ENCODE measurements at places on chromosomes 11 and 22.

DNA sequence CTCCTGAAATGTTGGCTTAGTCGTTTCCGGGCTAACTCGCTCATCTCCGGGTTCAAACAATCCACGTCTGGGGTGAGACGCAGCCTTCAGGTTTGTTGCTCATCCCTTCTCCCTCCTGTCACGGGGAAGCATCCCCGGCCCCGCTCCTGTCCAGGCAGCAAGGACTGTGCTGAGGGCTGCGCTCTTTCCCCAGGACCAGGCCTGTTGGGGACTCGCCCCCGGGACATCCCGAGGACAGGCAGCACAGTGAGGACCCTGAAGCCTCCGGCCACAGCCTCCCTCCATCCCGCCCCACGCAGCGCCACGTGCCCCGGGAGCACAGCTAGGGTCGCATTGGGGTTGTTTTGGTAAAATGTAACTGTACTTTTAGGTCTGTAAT is 252.0 kb downstream of the BRD1 start:
- no peak for DNase-seq

- no peak for DNase-seq
Observed at GRCh38 chr22:19232623-19233022, 54.1 kb upstream of the SLC25A1 start.

DNA sequence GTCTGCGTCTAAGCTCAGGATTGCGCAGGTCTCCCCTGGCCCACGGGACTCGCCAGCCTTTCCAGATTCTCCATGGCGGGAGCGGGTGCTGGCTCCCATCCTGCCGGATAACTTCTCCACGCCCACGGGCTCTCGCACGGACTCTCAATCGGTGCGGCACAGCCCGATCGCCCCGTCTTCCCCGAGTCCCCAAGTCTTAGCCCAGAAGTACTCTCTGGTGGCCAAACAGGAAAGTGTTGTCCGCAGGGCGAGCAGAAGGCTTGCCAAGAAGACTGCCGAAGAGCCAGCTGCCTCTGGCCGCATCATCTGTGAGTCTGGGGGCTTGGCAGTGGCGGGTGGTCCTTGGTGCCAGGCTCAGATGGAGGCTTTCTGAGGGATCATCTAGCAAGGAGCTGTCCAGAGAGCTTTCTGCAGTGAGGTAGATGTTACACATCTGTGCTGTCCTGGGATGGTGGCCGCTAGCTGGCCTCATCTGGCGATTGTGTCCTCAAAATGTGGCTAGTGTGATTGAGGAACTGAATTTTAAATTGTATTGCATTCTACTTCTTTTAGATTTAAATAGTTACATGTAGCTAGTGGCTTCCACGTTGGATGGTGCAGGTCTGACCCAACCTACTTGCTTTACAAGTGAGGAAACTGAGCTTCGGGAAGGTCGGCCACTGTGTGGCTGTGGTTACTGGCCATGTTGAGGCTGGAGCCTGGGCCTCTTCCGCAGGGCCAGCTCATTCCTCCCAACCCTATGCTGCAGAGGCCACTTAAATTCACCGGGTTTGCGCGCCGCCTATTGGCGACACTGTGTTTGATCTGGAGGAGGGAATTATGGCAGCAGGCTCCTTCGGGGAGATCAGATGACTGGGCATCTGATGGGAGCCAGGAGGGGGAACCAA is 6.7 kb downstream of the INCENP start:
- DNase-seq, result no peak

DNA sequence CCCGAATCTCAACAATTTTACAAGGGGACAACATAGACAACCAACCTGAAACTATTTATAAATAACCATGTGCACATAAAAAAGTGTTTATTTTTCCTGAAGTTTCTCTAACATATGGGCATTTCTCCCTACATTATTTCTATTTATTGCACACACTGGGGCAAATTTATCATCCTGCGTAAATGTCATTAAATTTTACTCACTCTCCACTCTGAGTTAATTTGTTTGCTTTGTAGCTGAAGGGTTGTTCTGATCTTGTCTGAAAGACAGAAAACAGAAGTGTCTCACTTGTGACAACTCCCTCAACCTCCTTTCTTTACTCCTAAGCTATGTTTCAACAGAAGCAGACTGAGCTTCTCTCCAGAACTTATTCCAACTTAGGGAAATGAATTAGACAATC is 194.2 kb downstream of the HIPK3 start:
- DNase-seq, result no peak

DNA sequence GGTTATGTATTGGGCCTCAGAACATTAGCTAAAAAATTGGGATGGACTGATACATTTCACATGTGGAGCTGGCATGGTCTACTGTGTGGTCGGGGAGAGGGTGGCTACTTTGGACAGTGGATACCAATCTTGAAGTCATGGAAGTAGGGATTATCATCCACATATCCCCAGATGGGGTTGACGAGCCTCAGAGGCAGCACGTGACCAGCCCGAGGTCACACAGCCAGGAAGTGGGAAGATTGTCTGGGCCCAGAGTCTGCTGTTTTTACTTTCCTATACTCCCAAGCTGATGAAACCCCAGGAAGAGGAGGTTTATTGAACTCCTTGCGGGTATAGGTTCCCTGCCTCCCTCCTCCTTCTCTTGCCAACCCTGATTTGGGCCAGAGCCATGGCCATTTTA is 92.9 kb downstream of the FBXO7 start:
- no peak for DNase-seq

GRCh38 chr11:36110668-36111410 is 167.0 kb downstream of the LDLRAD3 start:
- DNase-seq, result no peak

- no peak for DNase-seq
Observed at GRCh38 chr11:35803115-35803514, 140.5 kb downstream of the TRIM44 start.

DNA sequence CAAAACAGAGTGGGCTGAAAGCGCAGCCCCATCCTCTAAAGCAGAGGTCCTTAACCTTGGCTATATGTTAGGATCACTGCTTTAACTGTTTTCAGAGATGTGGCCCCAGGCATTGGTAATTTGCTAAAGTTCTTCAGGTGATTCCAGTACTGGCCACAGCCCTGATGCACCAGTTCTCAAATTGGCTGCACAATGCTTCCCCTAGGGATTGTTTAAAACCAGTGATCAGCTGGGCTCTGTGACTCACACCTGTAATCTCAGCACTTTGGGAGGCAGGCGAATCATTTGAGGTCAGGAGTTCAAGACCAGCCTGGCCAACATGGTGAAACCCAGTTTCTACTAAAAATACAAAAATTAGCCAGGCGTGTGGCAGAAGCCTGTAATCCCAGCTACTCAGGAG is 8.4 kb upstream of the IRAG1 start:
- no peak for DNase-seq

- DNase-seq, result no peak
Observed at GRCh38 chr11:95035316-95035715, 10.3 kb downstream of the KDM4E start.

- no peak for DNase-seq
Observed at GRCh38 chr11:12604557-12605153, 69.6 kb upstream of the TEAD1 start.

DNA sequence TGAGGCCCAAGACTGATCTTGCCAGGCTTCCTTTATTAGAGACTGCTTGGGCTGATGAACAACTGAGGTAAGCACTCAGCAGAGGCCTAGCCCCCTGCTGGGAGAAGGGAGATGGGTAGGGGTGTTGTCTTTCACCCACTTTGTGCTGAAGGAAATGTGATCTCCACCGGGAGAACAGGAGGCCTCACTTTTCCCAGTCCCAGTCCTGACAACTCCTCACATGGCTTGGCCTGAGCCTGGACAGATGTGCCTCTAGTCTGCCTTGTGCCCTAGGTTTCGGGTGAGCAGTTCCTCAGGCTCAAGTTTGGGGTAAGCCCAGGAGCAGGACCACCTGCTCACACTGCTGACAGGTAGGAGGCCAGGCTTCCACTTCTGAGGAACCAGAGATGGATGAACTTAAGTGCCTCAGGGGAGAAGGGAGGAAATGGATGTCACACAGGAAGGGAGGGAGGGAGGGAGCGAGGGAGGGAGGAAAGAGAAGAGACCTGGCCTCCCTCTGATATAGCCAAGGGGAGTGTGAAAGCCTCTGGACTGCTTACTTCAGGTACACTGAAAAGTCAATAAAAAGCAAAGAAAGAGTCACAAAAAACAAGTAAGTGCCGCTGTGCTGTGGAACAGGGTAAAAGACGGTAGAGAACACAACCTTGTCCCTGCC is 8.1 kb downstream of the CLPB start:
- no peak for DNase-seq

DNA sequence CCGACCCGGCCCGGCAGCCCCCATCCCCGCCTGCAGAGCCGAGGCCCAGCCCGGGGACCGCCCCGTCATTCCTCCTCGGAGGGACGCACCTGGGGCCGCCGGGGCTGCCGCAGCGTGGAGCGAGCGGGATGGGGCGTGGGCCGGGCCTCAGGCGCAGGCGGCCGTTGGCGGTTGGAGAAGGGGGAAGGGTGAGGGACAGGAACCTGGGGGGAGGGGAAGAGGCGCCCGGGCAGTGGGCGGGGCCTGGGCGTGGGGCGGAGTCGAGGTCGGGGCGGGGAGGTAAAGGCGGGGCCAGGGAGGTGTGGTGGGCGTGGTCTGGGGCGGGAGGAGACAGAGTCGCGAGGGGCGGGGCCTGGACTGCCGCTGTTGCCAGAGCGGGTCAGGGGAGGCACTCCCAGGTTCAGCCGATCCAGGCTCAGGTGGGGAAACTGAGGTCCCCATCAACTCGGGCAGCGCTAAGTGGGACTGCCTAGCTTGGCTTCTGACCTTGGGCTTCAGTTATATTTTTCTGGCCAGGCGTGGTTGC is at the start of gene TESMIN:
TESMIN (minus strand) TSS at position 190 of the 526 bp plus-strand sequence. CDS start 860 bp downstream, outside the sequence.
- DNase-seq, result peak; percentile 81

GRCh38 chr11:35501776-35502175 is 23.6 kb downstream of the PAMR1 start:
- DNase-seq, result no peak

GRCh38 chr22:24121938-24122337 is 59.3 kb upstream of the SUSD2 start:
- DNase-seq, result no peak

DNA sequence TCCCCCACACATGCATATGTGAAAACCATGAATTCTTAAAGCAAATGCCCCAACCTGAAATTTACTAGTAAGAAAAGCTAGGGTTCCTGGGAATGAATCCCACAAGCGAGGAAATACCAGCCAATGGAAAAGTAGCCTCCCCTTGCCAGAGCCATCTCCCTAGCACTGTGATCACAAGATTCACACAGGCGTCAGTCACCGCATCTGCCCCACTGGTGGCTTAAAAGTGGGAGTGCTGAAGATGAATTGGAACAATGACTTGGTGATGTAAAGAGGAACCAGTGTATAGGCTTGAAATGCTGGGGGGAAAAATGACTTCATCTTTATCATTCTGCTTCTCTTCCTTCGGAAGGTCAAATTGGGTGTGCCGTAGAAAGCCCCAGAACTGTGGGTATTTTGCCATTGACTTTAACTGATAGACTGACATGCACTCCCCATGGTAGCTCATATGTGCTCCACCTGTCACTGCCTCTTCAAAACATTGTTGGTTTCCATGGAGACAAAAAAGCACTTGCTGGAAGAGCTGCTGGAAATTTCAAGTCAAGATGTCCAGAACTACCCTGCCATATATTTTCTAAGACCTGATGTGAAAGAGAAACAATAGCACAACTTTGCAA is 19.2 kb upstream of the ASPHD2 start:
- DNase-seq, result no peak

- DNase-seq, result no peak
Observed at GRCh38 chr11:47055534-47055933, 119.0 kb downstream of the CSTPP1 start.

DNA sequence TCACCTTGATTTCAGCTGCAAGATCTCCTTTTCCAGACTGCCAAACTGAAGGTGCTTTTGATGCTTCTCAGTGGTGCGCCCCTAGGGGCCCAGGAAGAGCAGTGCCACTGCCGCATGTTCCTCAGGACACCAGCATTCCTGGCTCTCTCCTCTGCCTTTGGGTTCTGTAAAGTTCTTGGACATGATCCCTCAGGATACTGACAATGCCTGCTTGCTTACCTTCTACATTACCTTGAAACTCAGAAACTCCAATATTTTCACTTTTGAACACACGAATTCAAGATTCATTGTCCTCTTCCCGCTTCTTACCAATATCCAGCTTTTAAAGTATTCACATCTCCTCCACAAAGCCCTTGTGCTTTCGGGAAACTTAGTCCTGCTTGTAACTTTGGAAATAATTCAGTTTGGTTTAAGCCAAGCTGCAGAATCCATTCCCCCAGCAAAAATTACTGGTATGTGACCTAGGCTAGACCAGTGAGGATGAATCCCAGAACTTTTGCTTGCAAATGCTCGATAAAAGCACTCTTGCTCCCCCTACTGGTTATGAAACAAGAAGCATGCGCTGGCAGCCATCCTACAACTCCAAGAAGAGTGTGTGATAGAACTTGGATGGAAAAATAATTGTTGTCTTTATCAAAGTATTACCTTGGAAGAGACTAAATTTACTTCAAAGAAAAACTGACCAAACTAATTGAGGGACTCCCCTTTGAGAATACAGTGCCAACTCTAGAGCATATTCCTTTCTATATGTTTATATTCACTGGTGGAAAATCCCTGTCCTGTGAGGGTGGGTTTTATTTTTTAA is 16.5 kb upstream of the OR5B21 start:
- peak; percentile 74 for DNase-seq

DNA sequence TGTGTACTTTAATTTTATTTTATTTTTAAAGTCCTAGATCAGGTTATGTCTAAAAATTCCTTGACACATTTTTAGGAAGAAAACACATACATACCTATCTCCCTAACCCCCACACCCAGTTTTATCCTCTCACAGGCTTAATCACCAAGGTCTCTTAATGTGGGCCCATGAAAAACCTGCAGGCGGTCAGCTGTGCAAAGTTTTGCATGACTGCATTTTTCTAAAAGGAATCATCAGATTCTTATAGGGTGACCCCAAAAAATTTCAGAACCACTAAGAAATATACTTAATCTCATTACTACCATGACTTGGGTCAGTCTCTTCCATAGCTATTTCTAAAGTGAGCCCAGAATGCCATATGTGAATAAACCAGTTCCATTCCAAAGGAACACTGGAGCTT is 19.8 kb downstream of the SAA1 start:
- no peak for DNase-seq

DNA sequence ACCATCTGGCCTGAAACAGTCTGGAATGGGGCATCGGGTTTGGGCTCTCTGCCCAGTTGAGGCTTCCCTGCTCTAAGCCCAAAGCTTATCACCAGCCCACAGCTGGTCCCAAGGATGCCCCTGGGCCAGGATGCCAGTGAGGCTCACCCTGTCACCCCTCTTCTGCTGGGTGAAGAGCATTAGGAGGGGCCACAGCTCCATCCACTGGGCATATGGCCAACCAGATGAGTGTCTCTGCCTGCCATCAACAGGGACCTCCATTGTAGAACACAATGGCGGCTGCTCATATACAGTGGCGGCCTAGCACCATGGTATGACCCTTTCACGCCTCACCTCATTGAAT is 5.6 kb downstream of the CHST1 start:
- no peak for DNase-seq

GRCh38 chr11:93652161-93652597 is 9.3 kb upstream of the CEP295 start:
- DNase-seq, result no peak

GRCh38 chr22:46452195-46453005 is 85.0 kb downstream of the CELSR1 start:
- DNase-seq, result no peak

DNA sequence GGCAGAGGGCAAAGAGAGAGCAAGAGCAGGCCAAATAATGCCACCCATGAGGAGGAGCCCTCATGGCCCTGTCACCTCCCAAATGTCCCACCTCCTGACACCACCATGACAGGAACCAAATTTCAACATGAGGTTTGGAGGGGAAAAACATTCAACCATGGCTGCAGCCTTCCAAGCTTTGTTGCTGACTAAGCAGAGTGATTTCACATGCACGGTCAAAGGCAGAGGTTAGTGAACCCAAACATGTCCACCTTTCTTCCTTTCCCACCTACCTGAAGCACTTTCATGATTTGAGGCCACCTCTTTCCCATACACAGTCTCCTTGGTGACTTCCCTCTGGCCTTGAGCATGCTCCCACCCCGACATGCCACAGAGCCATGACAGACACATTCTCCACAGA is 89.7 kb downstream of the C11orf91 start:
- no peak for DNase-seq

Measured in NCI-H1048 (cell line).